ENCODE measurements at places on chromosomes 3 and 15.

DNA sequence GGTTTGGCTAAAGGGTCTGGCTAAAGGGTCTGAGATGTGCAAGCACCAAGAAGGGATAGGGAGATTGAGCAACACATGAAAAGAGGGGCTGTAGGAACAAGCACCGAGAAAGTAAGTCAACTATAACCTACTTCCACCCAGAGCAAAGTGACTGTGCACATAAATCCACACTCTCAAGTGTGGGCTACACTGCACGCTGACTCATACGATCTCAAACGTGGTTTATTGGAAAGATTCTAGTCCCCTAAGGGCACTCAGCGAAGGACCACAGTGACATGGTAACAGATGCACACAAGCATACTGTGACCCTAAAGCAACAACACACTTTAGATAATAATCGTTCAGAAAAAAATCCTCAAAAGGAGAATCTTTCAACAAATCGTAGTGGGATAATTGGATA is 48.0 kb downstream of the EHHADH start:
- no peak for DNase-seq

GRCh38 chr3:186259612-186260383 is 102.2 kb downstream of the DGKG start:
- peak; percentile 80 for DNase-seq

DNA sequence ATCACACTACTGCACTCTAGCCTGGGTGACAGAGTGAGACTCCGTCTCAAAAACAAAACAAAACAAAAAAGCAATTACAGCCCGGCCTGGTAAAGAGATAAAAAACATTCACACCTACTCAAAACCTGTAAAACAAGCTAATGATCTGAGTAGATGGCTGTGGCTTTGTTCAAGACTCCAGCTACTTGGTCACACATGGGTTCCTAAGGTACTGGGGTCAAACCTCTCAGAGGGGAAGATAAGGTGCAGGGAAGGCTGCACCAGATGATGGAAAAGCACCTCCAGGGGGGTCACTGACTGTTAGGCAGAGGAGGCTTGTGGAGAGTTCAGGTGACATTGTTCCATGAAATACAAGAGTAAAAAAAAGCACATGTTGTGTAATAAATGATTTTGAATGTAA is 450.2 kb upstream of the WNT5A start:
- DNase-seq, result no peak

- no peak for DNase-seq
These were observed 25.2 kb upstream of the TSPAN3 start for GRCh38 chr15:77096138-77096537.

GRCh38 chr15:74616366-74616939 is 817 bp downstream of the CLK3 start:
- peak; percentile 96 for DNase-seq

- no peak for DNase-seq
These were observed 216.2 kb downstream of the ITPR1 start for GRCh38 chr3:4709341-4709740.

GRCh38 chr15:43093026-43093425 is 12.8 kb downstream of the UBR1 start:
- peak; percentile 56 for DNase-seq

- DNase-seq, result no peak
These were observed 127.3 kb downstream of the EEFSEC start for GRCh38 chr3:128280481-128281052.

DNA sequence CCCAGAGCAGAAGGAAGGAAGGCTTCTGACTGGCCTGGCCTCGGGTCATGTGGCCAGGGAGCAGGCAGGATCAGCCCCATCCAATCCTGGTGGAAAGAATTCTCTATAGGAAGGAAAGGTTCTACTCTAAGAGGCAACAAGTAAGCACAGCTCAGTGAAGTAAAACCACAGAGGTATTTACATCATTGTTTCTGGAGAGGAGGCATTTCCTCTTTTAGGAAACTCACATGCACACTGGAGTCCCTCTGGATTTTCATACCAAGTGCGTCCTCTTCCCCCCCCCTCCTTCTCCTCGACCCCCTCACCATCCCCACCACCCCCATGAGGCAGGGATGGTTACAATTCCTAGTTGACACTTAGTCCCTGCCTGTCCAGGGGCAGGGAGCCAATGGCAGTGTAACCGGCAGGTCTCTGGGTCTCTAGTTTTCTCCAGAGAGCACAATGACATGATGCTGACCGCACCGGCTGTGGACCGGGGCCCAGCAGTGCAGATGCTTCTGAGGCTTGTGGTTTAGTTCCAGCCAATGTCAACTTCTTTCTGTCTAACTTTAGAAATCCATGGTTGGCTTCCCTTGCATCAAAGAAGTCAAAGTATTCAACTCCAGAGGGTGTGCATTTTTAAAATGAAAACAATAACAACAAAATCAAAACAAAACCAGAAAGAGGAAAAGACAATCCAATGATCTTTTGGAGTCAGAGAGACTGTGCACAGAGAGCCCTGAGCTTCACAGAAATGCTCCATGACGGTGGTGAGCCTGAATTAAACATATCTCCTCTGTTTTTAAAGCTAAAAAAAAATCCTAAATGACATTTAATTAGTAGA is 230.3 kb upstream of the TLE3 start:
- peak; percentile 39 for DNase-seq

DNA sequence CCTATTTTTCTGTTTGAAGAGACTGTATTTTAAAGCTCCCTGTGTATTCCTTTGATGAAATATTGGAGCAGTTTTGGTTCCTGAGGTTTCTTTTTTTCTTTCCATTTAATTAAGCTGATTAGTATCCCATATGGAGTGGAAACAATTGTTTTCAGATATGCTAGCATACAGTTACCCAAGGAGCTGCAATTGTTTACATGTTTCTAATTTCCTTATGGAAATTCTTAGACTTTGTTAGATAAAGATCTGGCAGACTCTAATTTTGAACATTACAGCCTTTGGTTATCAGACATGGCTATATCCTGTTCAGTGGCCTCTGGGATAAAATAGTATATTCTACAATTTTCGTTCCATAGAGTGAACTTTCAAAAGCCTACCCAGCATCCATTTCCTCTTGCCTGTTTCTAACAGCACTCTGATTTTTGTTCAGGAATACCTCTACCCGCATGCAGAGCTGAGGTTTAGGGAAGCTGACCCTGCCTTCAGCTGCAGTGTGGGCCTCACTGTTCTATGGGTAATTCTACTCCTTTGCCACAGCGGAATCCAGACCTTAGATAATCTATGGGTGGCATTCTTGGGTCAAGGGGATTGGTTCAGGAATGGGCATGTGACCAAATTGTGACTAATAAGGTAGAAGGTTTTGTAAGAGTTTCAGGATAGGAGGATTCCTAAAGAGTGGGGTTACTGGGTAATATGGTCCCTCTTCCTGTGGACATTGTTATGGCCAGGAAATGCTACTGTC is 161.1 kb upstream of the ANKRD28 start:
- DNase-seq, result no peak

- no peak for DNase-seq
These were observed 16.3 kb downstream of the SV2B start for GRCh38 chr15:91116113-91117067.

- DNase-seq, result no peak
These were observed 848.6 kb downstream of the ROBO1 start for GRCh38 chr3:78919021-78919755.

GRCh38 chr3:40782111-40782721 is 257.5 kb downstream of the ZNF621 start:
- DNase-seq, result peak; percentile 7

DNA sequence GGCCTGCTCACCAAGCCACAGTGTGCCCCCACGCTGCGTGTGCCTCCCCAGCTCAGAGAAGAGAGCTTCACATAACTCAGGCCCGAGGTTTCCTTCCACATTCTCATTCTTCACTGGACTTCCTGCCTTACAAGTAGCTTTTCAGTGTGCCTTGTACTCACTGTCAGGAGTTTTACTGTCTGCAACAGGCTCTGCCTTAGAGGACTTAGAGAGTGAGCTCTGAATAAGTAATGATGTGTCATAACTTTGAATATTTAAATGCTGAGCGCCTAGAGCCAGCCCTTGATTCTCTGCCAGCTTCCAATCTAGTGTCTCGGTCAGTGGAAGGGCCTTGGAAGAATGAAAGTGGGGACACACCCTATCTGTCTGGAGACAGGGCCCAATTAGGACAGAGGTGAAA is 41.8 kb downstream of the ITGB5 start:
- no peak for DNase-seq

DNA sequence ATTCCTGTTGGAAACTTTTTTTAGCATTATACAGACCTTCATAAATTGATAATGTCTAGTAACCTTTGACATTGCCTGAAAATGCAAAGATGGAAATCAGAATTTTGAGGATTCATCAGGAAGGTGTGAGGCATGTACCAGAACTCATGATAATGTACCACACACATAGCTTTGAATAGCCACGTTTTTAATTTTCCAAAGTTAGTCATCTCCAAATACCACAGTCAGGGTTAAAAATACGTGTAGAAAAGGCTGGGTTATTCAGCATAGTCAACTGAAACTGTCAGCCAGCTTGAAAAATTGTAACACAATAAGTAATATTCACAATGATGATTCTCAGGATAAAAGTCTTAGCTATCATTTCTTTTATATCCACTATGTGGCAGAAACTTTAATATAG is 102.0 kb upstream of the THRB start:
- no peak for DNase-seq

GRCh38 chr3:10337323-10338163 is 16.6 kb upstream of the SEC13 start:
- DNase-seq, result no peak

DNA sequence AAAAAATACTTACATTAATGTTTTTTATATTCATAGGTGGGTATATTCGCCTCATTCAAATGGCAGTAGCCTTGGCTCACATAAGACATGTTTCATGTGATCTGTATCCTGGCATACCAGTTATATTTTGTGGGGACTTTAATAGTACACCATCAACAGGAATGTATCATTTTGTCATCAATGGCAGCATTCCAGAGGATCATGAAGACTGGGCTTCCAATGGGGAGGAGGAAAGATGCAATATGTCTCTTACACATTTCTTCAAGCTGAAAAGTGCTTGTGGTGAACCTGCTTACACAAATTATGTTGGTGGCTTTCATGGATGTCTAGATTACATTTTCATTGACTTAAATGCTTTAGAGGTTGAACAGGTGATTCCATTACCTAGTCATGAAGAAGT is 3.5 kb downstream of the PDE12 start:
- DNase-seq, result no peak

- DNase-seq, result no peak
These were observed 115.7 kb upstream of the VEPH1 start for GRCh38 chr3:157618886-157619285.

- no peak for DNase-seq
These were observed 325.7 kb downstream of the ARRDC4 start for GRCh38 chr15:98286200-98286599.

- DNase-seq, result no peak
These were observed 1.2 kb downstream of the TNFAIP8L3 start for GRCh38 chr15:51093488-51093838.

DNA sequence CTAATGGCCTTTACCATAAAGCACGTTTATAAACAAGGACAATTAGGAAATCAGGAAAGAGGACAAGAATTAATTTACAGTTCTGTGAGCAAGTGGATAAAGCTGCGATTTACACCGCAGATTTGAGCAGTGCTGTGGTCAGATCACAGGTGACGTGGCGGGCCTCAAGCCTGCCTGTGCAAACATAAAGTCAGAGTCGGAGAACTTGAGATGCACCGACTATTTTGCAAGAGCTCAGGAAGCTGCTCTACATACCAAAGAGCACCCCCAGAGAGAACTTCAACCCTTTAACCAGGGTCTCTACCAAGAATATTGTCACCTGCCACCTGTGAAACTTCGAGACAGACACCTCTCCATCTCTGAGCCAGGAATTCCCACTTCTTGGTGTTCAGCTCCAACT is 35.7 kb downstream of the MECOM start:
- no peak for DNase-seq

DNA sequence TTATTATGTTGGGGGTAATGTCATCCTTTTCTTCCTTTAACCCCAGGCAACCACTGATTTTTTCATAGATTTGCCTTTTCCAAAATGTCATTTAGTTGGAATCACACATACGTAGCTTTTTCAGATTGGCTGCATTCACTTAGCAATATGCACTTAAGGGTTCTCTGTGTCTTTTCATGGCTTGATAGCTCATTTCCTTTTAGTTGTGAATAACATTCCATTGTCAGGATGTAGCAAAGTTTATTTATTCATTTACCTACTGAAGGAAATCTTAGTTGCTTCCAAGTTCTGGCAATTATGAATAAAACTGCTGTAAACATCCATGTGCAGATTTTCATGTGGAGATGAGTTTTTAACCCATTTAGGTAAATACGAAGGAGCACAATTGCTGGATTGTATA is 125.4 kb downstream of the AGBL1 start:
- DNase-seq, result no peak

DNA sequence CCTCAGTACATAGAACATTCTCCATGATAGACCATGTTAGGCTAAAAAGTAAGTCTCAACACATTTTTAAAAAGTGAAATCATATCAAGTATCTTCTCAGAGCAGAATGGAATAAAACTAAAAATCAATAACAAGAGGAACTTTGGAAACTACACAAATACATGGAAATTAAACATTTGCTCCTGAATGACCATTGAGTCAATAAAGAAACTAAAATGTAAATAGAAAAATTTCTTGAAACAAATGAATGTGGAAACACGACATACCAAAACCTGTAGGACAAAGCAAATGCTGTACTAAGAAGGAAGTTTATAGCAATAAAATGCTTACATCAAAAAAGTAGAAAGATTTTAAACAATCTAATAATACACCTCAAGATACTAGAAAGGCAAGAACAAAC is 33.6 kb downstream of the NEK10 start:
- no peak for DNase-seq

DNA sequence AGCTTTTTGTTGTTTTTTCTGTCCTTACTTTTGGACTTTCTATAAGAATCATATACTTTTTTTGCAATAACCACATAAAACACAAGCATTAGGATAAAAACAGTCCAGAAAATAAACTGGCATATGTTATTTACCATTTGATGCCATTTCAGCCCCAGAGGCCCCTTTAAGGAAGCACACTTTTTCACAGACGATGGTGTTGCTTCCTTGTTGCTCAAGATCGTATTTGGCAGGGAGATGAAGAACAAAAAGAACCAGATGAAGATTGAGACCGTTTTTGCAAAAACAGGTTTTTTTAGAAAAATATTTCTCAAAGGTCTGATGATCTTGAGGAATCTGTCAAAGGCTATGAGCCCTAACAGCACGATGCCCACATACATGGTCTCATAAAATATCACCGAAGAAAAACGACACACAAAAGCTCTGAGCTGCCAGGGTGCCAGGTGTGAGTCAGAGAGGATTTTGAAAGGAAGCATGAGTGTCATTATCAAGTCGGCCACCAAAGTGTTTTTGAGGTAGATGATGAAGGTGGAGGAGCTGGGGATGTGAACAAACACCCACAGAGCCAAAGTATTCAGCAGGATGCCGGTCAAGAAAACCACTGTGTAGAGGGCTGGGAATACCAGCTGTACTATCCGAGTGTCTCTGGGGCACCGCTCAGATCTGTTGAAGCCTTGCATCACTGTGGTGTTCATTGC is 902 bp downstream of the P2RY13 start:
- DNase-seq, result peak; percentile 50

GRCh38 chr3:13689373-13690260 is 140.7 kb downstream of the FBLN2 start:
- no peak for DNase-seq

- DNase-seq, result peak; percentile 75
These were observed 13.3 kb downstream of the TLE3 start for GRCh38 chr15:70084461-70084860.

- DNase-seq, result no peak
These were observed 279.2 kb downstream of the EDEM1 start for GRCh38 chr3:5466717-5467116.
